B cell (primary cell): ENCODE measurements at places on chromosomes 13 and 19. TPM values are rescaled to one million over a fixed set of nuclear protein-coding genes. Genes with fewer than 3 reads are reported as not detected.

Gene FFAR3
- not detected in 2 replicates for total RNA-seq

Gene SIAH3
- total RNA-seq: not detected in 2 replicates

DNA sequence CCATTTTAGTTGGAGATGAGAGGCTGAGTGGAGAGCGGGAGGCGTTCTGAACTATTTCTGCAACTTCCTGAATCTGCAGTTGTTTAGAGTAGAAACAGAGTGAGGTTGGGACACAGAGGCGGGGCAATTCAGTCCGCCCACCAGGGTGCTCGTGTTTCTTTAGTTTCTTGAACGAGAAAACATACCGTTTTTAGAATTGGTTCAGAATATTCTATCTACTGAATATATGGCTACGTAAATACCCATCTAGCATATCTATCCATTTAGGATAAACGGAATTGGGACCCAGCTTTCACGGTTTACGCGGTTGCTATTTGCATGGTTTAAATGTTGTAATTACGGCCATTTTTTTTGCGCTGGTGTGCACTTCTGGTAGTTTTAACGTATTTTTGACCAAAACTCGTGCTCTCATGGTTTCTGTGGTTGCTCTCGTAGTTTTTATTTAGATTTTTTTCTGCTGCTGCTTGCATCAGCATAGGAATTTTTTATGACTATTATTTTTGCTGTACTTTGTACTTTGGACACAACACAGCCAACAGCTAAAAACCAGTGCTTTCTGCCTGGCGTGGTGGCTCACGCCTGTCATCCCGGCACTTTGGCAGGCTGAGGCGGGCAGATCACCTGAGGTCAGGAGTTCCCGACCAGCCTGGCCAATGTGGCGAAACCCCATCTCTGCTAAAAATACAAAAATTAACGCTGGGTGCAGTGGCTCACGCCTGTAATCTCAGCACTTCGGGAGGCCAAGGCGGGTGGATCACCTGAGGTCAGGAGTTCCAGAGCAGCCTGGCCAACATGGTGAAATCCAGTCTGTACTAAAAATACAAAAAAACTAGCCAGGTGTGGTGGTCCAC lies 32.7 kb downstream of the TIMM13 start:
- peak; percentile 69 for DNase-seq
- H3K27ac ChIP-seq: peak overlapping the region; percentile 15
- no peaks in the 10 kb centered on the region for H3K36me3 ChIP-seq

Gene GARIN5A
- 0.34 and 0.58 TPM in 2 replicates for total RNA-seq
